NCI-H446 treated with DMSO at 0.1 percent for 48 hours (cell line): ENCODE measurements at places on chromosomes 5 and 9.

GRCh38 chr5:36078430-36078829 is 11.7 kb upstream of the UGT3A2 start:
- DNase-seq: no peak

GRCh38 chr5:139636975-139637408 is 11.2 kb upstream of the CXXC5 start:
- DNase-seq: peak; percentile 9

GRCh38 chr5:98204798-98205197 is 568.7 kb upstream of the RGMB start:
- DNase-seq: no peak

DNA sequence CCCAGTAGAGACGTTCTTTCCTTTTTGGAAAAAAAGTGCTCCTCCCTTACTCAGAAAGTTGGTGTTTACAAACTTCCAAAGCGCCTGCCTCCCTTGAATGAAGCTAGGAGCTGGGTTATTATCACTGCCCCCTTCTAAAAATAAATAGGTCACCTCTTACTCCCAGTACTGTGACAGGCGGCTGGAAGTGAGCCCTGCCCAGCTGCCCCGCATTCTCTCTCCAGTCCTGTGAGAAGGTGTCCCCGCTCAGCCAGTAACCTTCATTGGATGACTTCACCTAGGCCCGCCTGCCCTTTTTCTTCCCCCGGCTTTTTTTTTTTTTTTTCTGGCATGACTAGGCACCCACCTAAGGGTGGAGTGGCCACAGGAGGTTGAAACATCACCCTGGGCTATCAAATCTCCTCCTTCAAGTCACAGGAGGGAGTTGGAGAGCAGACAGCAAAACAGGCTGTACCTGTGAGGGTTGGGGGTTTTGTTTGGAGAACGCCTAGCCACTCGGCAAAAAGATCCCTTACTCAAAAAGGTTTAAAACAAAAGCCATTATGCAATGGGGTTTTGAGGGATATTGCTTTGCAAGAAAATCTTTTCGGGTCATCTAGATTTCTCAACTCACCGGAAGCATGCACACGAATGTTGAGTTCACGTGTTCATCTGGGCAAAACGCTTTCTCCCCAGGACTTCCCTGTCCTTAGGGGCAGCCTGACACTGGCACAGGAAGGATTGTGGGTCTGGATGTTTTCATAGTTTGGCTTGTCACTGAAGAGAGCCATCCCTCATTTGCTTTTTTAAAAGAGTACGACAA is 43.3 kb upstream of the ZNF622 start:
- DNase-seq: no peak

DNA sequence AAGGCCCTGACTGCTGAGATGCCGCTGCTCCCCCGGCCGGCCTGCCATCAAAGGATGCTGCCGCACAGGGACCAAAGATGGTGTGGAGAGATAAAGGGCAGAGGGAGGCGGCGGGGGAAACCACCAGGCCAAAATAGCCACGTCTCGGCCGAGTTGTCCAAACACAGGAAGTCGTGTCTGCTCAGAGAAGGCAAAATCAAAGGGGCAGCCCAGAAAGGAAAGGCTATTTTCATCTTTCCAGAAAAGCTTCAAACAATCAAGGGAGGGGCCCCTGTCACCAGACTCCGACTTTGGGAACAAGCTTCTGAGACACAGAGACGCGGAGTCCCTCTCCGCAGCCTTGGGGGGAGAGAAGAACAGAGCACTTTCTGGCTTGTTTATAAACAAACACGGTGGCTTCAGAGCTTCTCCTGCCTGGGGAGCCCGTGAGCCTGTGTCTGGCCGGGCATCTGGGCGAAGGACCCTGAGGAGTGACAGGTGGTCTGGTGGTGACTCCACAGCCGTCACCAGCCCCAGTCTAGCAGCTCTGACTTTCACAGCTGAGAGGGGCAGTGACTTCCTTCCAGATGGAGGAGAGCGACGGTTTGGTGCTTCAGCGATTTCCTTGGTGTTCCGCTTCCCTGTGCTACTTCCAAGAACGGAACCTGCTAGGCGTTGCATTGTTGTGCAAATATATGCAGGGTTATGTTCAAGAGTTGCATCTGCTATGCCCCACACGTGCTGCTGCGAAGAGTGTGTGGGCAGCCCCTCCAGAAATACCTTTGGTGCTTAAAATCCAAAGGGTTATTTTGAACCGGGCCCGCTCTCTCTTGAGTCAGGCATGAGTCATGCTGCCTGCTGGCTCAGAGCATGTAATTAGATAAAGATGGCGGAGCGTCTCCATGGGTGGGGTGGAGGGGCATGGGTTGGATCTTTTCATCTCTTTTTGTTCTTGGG is 24.0 kb downstream of the ADAMTSL2 start:
- DNase-seq: no peak
